ENCODE measurements at places on chromosomes 2 and 18.

DNA sequence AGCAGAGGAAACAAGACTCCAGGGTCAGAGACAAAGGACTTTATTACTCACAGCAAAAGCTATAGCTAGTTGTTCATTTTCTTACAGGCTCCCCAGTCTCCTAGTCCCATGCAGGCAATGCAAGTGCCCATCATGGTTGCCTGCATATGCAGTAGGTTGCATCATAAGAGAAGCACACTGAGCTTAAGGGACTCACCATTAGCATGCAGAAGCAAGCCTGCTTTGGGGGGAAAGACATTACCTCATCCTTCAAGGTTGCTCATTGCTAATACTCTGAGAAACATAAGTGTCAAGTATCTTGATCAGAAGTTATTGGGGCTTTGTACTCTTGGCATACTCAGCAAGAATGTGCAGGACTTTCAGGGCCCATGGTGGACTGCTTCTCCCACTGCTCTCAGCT, 114.6 kb upstream of the CCDC68 start:
- no peak for DNase-seq

GRCh38 chr18:54506516-54507261, 84.4 kb upstream of the DYNAP start:
- DNase-seq: no peak

- DNase-seq: no peak
These were observed 186.4 kb upstream of the FAM98A start for GRCh38 chr2:33785201-33786106.

DNA sequence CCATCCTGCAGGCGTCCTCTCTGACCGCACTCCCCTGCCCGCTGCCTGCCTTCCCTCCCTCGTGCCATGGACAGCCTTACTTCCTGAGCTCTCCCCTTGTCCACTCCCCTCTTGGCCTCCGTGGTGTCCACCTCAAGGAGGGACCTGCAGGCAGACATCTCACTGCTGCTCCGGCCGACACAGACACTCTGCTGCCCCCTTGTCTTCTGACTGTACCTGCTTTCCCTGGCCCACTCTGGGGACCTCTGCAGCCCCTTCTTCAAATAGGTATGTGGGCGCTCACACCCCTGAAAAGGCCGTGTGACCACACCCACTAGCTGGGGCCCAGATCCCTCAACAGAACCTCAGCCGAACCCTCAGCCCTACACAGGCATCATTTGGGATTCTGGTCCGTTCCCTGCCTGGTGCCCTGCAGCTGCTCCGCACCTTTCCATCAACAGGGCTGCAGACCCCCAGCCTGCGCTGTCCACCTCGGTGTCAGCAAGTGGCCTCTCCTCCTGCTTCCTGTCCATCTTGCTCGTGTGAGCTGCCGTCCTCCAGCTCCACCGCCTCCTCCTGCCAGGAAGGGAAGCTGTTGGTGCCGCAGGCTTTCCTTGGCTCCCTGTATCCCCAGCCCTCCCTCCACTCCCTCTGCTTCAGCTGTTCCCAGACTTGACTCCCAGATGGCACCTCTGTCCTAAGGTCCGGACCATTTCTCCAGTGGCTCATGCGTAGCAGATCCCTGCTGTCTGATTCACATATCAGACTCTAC, 94.1 kb downstream of the KLHL29 start:
- DNase-seq: no peak

- no peak for DNase-seq
These were observed 205.9 kb downstream of the IKZF2 start for GRCh38 chr2:212945526-212945925.

DNA sequence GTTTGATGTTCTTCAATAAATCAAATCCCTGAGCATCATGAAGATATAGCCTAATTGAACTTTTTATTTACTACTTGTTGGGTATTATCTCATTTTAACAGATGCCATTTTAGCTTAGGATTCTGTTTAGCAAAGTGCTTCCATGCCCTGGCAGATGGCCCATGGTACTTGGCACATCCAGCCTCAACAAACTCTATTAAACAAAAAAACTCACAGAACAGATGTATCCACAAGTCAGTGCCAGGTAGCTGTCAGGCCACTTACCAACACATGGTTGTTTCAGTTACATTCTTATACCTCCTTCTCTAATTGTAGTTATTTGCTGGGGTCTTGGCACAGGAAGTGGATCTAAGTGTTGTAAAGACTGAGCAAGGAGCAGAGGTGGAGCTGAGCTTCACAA, 29.6 kb downstream of the GAD1 start:
- DNase-seq: no peak

DNA sequence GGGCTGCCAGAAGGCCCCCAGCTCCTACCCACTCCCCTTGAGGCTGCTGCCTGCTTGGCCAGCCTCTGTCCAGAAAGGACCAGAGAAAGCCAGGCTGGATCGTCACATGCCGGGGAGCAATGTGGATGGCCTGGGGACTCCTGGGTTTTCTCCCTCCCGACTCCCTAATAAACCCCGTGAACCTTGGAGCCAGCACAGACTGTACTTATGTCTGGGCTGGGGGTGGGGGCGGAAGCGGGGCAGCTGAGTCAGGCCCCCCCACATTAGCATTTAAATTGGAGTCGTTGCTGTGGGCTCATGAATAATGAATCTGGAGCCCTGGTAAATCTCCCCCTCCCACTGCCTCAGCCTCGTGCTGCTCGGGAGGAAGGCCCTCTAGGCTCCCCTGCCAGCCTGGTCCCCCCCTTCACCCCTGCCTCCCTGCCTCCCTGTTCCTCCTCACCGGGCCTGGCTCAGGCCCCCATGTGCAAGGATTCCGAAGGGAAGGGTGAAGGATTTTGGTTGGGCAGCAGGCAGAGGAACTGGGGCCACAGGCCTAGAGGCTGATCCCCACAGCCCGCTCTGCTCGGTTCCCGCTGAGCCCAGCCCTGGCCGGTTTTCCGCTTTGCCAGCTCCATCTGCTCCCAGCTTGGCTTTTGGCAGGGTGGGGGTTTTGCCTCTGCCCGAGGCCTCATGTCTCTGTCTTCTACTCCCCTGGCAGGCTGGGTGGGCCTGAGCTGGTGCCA, 7.3 kb upstream of the ASIC4 start:
- no peak for DNase-seq

DNA sequence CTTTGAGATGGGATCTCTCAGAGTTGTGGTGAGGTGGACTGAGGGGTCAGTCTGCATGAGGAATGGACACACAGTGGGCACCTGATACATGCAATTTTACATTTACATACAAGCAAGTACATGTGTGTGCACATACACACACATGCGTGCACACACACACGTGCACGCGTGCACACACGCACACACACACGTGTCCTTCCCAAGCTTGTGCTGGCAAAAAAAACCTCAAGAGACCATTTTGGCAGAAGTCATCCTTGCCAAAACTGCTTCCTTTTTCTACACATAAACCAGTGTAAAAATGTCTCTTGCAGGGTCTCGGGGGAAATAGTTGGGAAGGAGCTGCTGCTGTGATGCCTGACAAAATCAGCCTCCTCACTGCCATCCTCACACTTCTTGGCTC, 279.5 kb upstream of the POU3F3 start:
- no peak for DNase-seq

GRCh38 chr18:49861659-49862058, 48.3 kb upstream of the ACAA2 start:
- no peak for DNase-seq

GRCh38 chr2:33208400-33208799, 261.6 kb downstream of the LTBP1 start:
- DNase-seq: no peak

GRCh38 chr2:64052463-64053241, 33.4 kb upstream of the VPS54 start:
- no peak for DNase-seq

GRCh38 chr2:113060796-113061195, 1.8 kb downstream of the IL36RN start:
- no peak for DNase-seq

DNA sequence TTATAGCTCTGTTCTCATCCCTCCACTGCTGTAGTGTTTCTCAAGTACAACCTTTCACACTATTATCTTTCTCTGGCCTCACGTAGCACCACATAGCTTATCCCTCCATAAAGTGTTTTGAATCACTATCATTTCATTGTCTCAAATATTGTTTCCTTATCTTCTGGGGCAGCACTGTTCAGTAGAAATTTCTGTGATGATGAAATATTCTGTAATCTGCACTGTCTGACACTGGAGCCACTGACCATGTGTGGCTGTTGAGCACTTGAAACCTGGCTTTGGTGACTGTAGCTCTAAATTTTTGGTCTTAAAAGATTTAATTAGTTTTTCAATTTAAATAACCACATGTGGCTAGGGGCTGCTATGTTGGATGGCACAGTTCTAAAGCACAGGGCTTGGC, 78.9 kb downstream of the CPS1 start:
- no peak for DNase-seq

GRCh38 chr18:51273437-51273836, 76.0 kb upstream of the MEX3C start:
- no peak for DNase-seq

DNA sequence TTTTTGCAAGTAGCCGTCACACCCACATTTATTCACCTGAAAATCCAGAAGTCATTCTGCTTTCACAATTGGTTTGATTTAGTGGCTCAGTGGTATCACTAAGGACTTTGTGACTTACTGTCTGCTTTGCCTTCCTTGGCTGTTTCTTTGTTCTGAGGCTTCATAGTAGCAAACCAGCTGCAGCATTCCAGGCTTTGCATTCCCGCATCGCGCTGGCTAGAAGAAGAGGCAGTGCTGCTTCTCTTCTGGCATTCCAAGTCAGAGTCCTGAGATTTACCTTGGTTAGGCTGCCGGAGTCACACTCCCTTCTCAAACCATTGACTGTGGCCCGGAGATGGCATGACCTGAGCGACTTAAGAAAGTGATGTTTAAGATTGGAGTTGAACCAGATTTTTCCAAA, 35.1 kb downstream of the MYO1B start:
- no peak for DNase-seq

- no peak for DNase-seq
These were observed 8.9 kb downstream of the RAB31 start for GRCh38 chr18:9716780-9717563.

DNA sequence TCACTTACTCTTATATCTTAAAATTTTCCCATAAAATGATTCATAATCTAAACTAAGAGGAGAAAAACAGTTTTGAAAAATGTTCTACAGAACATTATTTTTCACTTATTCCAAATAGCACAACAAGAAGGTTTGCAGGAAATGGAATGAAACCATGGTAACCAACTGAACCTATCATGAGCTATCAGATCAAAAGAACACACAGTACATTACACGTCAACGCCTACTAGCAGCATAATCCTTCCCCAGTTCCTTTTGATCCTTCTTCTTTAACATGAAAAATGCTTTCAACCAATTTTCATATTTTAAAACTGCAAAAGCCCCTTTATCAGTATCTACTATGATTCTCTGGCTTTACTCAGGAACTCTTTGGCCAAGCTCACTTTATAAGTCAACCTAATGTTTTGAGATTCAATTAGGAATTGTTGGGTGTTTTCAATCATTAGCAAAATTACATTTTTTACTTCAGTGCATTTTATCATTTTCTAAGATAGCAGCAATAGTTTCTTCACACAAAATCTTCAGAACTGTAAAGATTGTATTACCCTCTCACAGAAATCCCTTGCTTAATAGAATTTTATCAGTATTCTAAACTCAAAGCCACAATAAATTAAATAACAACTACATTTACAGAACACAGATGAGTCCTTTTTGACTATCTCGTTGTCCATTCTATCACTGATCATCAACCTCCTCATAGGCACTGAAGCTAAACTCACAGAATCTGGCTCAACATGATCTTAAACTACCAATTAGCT, 102.5 kb downstream of the CHN1 start:
- DNase-seq: no peak

DNA sequence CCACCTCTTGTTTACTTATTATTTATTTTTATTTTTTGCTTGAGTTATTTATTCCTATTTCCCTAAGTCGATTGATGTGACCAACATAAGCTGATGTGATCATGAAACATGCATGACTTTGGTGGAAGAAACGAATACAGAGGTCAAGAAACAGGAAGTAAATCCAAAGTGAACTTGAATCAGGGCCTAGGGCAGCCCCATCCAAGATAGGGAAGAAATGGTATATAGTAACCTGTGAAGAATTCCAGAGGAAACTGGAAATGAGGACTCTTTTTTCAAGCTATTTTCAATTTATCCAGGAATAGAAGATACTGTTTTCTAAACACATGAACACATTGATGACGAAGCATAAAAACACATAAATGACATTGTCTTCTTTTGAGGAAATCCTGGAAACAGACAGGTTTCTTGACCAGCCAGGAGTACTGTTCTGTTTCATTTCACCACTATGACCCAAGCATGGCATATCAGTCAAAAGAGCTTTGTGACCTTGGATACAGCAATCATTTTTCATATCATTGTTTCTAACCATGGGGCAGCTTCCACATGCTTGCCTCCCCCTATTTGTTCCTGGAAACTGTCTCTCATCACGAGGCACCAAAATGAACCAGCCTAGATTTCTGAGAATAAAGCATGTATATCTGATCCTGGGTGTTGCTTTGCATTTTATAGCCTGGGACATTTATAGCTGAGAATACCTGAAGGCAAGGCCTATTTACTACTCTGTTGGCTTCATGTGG, 9.1 kb upstream of the LCLAT1 start:
- DNase-seq: no peak

DNA sequence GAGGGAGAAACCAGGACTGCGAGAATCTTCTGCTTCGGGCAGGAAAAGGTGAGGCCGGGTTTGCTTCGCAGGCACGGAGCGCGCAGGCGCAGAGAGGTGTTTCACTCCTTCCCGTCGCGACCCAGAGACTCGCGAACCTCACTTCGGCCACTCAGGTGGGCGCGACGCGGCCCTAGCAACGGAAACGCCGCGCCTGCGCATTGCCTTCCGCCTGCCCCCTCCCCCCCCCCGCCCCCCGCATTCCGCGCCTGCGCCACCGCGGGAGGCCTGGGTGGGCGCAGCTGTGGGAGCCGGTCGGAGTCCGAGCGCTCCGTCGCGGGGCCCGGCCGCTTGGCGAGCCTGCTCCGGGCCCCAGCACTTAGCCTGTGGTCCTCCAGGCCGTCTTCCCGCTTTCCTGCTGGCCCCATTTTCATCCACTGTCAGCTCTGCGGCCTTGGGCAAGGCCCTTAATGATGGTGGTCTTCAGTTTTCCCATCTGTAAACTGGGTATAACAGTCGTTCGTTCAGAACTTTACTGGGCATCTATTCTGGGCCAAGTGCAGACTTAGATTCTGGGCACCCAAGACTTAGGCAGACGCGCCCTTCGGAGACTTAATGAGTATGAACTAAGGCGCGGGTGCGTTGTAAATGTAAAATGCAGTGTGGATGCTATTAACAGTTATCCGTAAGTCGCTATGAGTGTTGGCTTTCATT, 62.1 kb upstream of the ACKR3 start:
- DNase-seq: peak; percentile 51

DNA sequence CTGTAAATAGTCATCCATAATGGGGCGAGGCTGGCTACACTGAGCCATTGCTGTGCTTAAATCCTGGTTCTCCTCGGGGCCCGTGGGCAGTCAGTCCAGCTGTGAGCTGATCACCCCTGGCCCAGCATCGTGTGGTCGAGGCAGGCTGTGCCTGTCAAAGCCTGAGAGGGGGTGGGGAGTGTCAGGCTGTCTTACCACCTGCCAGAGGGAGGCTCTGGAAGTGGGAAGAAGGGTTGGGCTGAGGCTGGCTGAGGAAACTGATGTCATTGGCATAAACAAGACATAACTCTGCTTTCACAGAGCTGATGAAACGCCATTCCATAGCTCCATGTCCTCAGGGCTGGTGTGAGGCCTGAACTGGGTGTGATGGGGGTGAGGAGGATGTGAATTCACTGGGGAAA, 49.7 kb downstream of the KLHL29 start:
- DNase-seq: no peak

GRCh38 chr2:132438691-132439090, 22.1 kb downstream of the GPR39 start:
- DNase-seq: no peak

GRCh38 chr2:24993406-24994145, 21.8 kb upstream of the DNAJC27 start:
- DNase-seq: no peak

- DNase-seq: no peak
These were observed 39.2 kb upstream of the ZNF385B start for GRCh38 chr2:179900655-179901054.

Measured in activated T-cell treated with anti-CD3 and anti-CD28 coated beads for 1 hour (primary cell).